NCI-H748 treated with DMSO at 0.1 percent for 48 hours (cell line): ENCODE measurements at places on chromosomes 5 and 9.

- peak; percentile 64 for DNase-seq
Observed at GRCh38 chr5:99104538-99105132, 175.8 kb upstream of the CHD1 start.

DNA sequence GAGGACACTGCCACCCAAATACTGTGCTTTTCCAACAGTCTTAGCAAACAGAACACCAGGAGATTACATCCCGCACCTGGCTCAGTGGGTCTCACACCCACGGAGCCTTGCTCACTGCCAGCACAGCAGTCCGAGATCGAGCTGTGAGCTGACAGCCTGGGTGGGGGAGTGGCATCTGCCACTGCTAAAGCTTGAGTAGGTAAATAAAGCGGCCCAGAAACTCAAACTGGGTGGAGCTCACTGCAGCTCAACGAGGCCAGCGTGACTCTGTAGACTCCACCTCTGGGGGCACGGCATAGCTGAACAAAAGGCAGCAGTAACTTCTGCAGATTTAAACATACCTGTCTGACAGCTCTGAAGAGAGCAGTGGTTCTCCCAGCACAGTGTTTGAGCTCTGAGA, 28.8 kb downstream of the EPB41L4A start:
- DNase-seq: no peak

DNA sequence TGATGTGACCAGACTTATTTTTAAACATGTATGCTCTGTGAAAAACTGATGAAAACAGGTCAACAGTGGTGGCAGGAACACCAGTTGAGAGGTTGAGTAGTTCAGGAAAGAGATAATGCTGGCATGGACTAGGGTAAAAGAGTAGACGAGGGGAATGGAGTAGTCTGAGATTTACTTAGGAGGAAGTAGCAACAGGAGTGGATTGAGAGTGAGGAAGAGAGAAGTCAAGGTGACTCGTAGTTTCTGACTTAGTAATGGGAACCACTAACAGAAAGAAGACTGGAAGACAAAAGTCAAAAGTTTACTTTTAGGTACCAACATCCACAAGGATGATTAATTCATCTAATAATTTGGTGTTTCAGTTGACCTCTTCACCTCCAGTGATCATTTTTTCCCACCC, 3.6 kb downstream of the SRA1 start:
- no peak for DNase-seq

GRCh38 chr9:34547960-34548611, 25.3 kb upstream of the ENHO start:
- peak; percentile 40 for DNase-seq

DNA sequence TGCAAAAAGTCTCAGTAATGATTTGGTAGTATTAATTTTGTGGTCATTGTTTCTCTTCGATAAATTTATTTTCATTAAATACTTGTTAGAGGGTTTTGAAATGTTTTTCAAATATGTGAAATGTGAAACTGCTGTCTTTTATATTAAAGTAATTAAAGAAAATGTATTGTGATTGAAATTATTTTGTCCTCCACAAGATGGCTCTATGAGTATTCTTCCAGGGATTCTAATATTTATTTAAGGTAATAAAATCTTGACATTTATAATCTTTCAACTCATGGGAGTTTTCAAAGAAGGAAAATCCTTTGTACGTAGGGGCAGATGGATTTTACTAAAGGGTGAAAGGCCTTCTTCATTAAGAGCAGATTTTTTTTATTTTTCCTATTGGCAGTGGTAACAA, 19.3 kb downstream of the ISOC1 start:
- DNase-seq: no peak

- no peak for DNase-seq
Observed at GRCh38 chr9:35907711-35908503, 1.4 kb upstream of the SPAAR start.

- peak; percentile 59 for DNase-seq
Observed at GRCh38 chr5:157265714-157266285, at the start of gene CYFIP2. Gene CYFIP2, plus strand, starts transcription at chr5:157266123. Its CDS starts 19,239 bp downstream, at chr5:157285362.

DNA sequence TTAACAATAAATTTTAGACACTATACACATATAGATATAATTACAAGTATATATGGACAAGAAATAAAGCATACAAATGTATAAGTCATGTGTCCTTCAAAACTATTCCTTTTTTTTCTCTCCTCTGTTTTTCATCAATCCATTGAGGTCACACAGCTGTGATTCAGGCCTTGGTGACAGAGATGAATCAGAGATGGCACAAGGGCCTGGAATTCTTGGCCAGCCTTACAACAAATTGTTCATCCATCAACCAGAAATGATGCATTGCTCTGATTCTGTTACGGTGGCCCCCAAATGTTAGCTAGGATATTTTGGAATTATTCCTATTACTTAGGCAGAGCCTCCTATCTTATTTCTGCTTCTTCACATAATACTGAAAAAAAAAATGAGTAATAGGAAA, 108.7 kb upstream of the MPDZ start:
- DNase-seq: no peak

DNA sequence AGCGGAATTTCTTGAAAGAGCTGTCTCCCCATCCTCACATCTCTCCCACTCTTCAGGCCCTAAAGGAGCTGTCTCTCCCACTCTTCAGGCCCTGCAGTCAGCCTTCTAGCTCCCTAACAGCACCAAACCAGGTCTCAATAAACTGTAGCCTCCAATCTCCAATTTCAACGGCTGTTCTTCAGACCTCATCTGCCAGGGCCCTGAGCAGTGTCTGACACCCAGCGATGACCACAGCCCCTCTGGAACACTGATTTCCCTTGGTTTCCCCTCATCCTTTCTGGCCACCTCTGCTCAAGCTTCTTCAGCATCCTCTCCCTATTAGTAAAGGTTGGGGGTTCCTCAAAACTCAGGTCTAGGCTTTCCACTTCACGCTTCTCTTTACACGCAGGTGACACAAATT, 1.6 kb upstream of the P4HA2 start:
- DNase-seq: no peak

- no peak for DNase-seq
Observed at GRCh38 chr5:168123631-168124528, 167.6 kb upstream of the WWC1 start.

DNA sequence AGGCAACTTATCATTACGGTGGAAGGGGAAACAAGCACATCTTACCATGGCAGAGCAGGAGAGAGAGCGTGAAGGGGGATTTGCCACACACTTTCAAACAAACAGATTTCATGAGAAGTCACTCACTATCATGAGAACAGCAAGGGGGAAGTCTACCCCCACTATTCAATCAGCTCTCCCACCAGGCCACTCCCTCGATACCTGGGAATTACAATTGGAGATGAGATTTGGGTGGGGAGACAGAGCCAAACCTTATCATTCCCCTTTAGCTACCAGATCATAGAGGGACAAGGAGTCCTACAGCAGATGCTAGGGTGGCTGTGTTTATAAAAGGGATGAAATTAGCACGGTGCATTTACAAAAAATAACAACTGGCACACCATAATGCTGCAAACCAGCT, 2149.4 kb upstream of the ACO1 start:
- DNase-seq: no peak

DNA sequence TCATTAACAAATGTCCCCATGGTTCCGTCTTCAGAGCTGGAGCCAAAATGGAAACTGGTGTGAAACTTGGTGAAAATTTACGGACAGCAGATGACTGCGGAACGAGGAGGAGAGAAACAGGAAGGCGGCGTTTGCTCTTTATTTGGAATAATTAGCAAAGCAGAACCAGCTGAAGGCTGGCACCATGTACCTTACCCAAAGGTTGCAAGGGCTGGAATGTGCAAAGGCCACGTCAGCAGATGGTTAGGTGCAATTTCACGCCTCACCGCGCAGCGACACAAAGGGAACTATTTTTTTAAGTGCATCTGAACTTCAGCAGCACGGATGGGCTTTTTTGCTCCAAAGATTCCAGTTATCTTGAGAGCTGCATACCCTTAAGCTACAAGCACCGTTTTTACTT, 127.4 kb downstream of the COL23A1 start:
- no peak for DNase-seq

DNA sequence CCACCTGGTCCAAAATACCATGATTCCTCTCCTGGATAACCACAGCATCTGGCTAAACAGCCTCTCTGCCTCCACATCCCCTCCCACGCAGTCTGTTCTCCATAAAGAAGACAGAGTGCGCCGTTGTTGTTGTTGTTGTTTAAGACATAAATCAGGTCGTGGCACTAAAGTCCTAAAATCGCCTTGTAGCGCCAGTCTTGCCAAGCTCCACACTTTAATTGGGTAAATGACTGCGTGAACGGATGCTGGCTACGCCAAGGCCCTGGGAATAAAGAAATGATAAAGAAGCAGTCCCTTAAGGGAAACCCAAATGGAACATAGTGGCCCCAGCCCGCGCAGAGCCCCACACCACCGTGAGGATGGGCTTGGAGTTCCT, 364 bp upstream of the SFXN1 start:
- DNase-seq: no peak

DNA sequence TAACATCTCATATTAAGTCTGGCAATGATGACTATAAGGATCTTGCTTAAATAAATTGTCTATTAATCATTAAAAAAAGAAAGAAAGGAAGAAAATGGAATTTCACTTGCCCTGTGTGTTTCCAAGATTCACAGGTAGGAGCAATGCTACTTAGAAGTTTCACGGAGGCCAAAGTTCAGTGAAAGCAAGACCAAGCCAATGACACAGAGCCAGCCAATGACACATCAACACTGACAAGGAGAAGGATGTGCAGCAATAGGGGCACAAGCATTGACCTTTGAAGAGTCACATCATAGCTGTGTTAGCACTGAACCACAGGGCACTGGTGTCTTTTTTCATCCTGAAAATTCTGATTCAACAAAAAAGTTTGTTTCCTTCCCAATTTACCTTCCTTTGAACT, 364.3 kb downstream of the PDE4D start:
- no peak for DNase-seq

GRCh38 chr9:100473276-100474081, 530 bp downstream of the TMEFF1 start:
- DNase-seq: no peak

- DNase-seq: no peak
Observed at GRCh38 chr5:157860898-157861890, 2.2 kb upstream of the CLINT1 start.

DNA sequence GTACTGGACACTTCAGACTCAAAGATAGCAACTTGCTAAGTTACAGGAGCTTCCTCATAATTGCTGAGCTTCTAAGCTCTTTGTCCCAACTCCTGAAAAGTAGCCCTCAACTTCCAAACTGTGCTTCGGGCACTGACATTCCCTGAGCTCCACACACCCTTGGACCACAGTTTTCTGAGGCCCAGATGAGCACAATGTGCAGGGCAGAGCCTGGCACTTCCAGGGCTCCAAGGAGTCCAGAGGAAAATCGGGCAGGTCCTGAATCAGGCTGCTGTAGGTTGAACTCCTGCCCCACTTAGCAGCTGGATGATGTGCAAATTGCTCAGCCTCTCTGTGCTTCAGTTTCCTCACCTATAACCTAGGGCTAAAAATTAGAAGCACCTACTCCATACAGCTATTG, 54.6 kb upstream of the KCNIP1 start:
- DNase-seq: no peak

DNA sequence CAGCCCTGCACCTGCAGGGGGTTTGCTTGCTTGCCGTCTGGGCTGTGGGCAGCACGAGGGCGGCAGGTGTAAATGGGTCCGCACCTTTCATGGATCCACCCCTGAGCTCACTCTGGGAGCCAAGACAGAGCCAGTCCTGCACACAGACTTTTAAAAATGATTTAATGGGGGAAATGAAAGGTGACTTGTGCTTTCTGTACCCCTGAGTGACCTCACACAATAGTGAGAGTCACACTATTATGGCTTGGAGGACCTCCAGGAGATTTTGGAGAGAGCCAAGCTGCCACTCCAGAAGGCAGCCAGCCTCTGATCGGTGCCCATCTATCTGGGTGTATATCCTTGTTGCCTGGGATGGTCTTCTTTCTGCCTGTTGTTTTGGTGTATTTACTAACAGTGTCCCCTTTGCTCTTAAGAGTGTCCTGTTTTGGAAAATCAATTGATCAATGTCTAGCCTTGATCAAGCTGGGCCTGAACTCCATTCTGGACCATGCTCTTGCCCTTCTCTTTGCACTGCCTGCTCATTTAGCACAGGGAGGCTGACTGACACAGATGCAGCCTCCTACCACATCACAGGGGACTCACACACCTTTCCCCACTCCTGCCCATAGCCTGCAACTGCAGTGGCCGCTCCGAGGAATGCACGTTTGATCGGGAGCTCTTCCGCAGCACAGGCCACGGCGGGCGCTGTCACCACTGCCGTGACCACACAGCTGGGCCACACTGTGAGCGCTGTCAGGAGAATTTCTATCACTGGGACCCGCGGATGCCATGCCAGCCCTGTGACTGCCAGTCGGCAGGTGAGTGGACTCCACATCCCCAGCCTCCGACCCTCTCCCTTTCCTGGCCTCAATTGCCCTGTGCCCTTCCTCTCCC, 29.5 kb downstream of the LAMC3 start:
- no peak for DNase-seq

DNA sequence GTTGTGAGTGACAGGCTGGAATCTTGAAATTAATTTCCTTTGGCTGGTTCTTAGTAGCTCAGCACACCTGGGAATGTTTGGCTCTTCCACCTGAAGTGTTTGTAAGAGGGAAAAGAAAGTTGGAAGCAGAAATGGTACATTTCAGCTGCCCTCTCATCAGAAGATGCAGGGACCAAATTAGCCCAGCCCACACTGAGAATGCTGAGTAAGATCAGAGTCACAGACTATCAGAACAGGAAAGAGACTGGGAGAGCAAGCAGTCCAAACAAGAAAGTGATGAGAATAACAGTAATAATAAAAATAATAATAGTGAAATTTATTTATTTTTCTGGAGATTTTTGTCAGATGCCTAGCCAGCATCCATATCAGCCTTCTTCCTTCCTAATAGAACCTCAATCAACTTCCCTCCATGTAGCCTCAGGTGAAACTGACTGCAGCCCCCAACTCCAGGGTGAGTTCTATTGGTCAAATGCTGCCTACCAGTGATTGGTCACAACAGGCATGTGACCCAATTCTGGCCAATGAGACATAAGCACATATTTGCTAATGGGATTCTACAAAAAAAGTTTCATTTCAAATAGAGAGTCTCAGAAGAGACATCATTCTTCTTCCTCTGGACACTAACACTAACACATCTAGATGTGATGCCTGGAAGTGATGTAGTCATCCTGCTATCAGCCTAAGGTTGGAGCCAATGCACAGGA, 31.2 kb upstream of the ADRA1B start:
- DNase-seq: no peak

DNA sequence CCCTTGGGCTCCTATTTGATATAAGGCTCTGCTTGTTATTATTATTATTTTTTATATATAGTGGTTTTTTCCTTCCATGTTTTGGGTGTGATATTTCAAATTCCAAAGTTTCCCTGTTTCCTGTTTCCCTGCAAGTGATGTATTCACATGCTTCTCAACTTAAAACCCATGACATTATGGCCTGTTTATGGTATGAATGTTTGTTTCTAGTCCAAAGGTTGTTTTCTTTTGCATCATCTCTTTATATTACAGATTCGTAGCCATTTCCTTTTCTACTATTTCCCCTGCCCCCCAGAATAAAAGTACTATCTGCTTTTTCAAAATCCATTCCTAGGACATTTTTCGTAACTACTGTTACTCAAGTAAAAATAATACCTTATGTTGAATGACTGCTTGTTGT, 7.5 kb downstream of the SEMA6A start:
- DNase-seq: no peak

- no peak for DNase-seq
Observed at GRCh38 chr5:145699846-145700245, 135.3 kb downstream of the PRELID2 start.
